T-cell (primary cell): ENCODE measurements at places on chromosomes 16 and 17. TPM values are rescaled to one million over a fixed set of nuclear protein-coding genes. Genes with fewer than 3 reads are reported as not detected.

- H3K4me1 ChIP-seq = peaks cover 34% of the 10 kb centered on the region
- H3K27ac ChIP-seq = no peak overlapping the region
- H3K4me3 ChIP-seq = no peak overlapping the region
- no peak for DNase-seq
Observed at GRCh38 chr17:58367461-58367860, 15.5 kb upstream of the SUPT4H1 start.

VWA3A gene
- 0.13 TPM for total RNA-seq

ZNF768 gene
- 8.3 TPM for total RNA-seq

FOXL1 gene
- not detected for total RNA-seq

DNA sequence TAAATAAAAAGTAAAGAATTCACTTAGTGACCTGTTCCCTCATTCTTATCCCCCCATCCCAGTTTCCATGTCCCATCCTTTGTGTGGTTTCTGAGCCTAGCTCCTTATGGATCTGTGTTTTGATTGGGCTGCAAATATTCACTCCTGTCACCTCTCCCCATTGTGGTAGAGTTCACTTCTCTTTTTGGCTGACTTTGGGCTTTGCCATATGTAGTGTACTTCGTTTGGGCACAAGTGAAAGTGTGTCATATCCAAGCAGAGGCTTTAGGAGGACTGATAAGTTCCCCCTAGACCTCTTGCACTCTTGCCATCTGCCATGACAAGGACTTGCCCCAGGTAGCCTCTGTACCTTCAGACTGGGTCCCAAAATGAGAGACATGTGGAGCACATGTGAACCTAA lies 13.0 kb upstream of the DHRS7B start:
- H3K4me1 ChIP-seq = no peaks in the 10 kb centered on the region
- DNase-seq = no peak
- H3K27ac ChIP-seq = no peak overlapping the region
- no peak overlapping the region for H3K4me3 ChIP-seq

ITGAX gene
- 4.3 TPM for total RNA-seq

GRCh38 chr17:1882836-1883235 lies 53.0 kb downstream of the RPA1 start:
- no peak overlapping the region for H3K27ac ChIP-seq
- no peaks in the 10 kb centered on the region for H3K4me1 ChIP-seq
- no peak for DNase-seq
- no peak overlapping the region for H3K4me3 ChIP-seq
- H3K36me3 ChIP-seq = peaks cover 32% of the 10 kb centered on the region
- H3K27me3 ChIP-seq = no peaks in the 10 kb centered on the region

- DNase-seq = peak; percentile 59
- H3K4me1 ChIP-seq = peaks cover 13% of the 10 kb centered on the region
- no peaks in the 10 kb centered on the region for H3K27me3 ChIP-seq
- H3K27ac ChIP-seq = peak within 1 kb of the TSS; percentile 68
- H3K36me3 ChIP-seq = no peaks in the 10 kb centered on the region
Observed at GRCh38 chr17:32876417-32877163, at the start of gene MYO1D. Gene MYO1D (minus strand): TSS chr17:32877124. CDS start chr17:32876872, 252 bp downstream.

GRCh38 chr16:84714028-84714427 lies 14.2 kb downstream of the USP10 start:
- peaks cover 48% of the 10 kb centered on the region for H3K4me1 ChIP-seq

TOM1L1 gene
- total RNA-seq = 0.51 TPM

GRCh38 chr17:77422748-77423113 lies 282.0 kb downstream of the SEC14L1 start:
- no peak overlapping the region for H3K4me3 ChIP-seq
- no peak for DNase-seq
- peaks cover 22% of the 10 kb centered on the region for H3K36me3 ChIP-seq

DNA sequence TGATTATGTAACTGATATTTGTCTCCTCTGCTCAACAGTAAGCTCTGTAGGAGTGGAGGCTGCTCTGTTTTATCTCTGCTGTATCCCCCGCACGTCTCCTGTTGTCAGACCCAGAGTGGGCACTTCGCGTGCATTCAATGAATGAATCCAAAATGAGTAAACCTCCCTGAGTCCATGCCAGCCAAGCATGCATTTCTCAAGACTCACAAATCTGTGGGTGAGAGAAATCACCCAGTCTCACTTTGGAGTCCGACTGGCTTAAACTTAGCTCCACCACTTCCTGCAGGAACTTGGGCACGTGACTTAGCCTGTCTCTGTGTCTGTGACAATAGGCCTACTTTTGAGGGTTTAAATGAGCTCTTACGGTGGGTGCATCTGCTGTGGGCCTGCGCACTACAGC lies 3.7 kb downstream of the PNPO start:
- H3K4me1 ChIP-seq = peaks cover 70% of the 10 kb centered on the region
- H3K4me3 ChIP-seq = peak overlapping the region; percentile 35
- DNase-seq = no peak
- H3K27me3 ChIP-seq = no peaks in the 10 kb centered on the region
- H3K27ac ChIP-seq = peak overlapping the region; percentile 64

NOL11 gene
- 52.0 TPM for total RNA-seq

DNA sequence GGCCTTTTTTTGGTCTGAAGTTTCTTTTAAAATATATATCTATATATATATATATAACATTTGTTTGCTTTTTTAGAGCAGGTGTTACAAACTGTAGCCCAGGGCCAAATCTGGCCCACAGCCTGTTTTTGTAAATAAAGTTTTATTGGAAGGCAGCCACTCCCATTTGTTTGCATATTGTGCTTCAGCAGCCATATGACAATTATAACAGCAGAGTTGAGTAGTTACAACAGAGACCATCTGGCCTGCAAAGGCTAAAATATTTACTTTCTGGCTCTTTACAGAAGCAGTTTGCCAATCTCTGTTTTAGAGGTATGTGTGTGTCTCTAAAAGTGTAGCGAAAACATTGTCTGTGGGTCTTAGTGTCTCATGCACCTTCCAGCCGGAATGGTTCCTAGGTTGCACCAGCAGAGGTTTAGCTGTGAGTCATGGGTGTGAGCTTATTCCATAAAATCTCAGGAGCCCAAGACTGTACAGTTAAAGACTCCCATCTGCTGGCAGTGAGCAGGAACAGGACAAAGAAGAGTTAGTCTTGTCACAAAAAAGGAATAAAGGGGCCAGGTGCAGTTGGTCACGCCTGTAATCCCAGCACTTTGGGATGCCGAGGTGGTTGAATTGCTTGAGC lies 23.8 kb downstream of the LCMT1 start:
- peaks cover 6% of the 10 kb centered on the region for H3K36me3 ChIP-seq
- H3K27ac ChIP-seq = no peak overlapping the region
- H3K4me3 ChIP-seq = no peak overlapping the region
- H3K27me3 ChIP-seq = no peaks in the 10 kb centered on the region
- no peaks in the 10 kb centered on the region for H3K4me1 ChIP-seq
